ENCODE measurements at places on chromosomes 5 and 9.

- no peak for DNase-seq
Observed at GRCh38 chr5:9653811-9654210, 23.7 kb upstream of the TAS2R1 start.

DNA sequence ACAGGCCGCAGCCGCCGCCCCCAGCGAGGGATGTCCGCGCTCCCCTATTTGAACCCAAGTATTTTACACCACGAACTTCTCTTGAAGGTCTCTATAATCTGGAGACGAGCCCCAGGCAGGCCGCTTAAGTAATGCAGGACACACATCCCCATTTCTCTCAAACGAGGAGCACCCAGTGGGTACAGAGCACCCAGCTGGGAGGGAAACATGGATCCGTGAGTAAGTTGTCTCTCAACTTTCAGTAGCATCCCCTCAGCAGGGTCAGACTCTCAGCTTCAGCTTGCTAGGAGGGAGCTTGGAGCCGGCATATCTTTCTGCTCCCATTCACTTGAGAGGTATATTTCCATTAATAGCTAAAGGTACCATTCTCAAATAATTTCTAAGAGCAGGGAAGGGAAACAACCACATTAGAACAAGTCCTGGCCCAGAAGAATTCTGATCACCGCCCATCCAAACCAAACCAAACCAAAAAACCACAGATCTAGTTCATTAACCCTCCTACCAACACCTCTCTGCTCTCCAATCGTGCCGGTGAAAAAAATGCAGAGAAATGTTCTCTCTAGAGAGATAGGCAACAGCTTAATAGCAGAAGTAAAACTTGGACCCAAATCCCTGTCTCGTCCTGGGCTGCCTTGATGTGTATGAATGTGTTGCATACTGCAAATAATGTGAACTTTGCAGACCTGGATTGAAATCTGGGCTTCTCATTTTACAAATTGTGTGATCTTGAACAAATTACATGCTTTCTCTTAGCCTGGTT, 910 bp downstream of the TDRD7 start:
- DNase-seq = peak; percentile 51

DNA sequence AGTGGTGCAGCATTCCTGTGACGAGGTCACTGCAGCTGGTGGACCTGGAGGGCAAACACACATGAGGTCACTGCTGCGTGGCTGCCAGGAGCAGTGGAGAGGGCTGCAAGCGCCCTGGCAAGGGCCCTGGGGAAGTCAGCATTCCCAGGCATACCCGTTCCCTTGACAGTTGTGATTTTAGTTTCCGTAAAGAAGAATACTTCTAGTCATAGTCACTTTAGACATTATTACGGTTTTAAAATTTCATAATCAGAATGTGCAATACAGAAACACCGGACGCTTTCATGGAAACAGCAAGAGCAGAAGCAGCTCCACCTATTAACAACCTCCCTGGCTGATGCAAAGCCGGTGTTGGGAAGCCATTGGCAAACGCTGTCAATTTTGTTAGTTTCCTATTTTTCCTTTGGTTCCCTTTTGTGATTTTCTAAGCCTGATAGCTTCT, 129.8 kb downstream of the GADD45G start:
- DNase-seq = no peak

- peak; percentile 81 for DNase-seq
Observed at GRCh38 chr9:133406480-133407307, 11.1 kb downstream of the REXO4 start.

GRCh38 chr5:58759745-58760144, 176.9 kb downstream of the RAB3C start:
- no peak for DNase-seq

DNA sequence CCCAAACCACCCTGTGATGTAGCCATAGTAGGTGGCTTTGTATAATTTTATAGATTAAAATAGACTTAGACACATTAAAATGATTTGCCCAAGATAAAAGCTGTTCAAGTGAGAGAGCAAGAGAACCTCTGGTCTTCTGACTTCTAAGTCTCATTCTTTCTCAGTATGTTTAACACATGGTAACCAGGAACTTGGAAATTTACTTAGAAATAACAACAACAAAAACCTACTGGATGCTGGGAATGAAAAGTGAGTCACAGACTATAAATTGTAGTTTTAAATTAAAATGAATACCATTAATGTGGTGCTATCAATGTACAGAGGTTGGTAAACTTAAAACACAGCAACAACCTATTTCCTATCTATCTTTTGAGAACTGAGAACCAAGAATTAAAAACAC, 30.4 kb downstream of the HMGCR start:
- DNase-seq = no peak

- no peak for DNase-seq
Observed at GRCh38 chr5:144876990-144877389, 706.3 kb downstream of the KCTD16 start.

GRCh38 chr5:100852988-100853449, 50.1 kb downstream of the ST8SIA4 start:
- no peak for DNase-seq

DNA sequence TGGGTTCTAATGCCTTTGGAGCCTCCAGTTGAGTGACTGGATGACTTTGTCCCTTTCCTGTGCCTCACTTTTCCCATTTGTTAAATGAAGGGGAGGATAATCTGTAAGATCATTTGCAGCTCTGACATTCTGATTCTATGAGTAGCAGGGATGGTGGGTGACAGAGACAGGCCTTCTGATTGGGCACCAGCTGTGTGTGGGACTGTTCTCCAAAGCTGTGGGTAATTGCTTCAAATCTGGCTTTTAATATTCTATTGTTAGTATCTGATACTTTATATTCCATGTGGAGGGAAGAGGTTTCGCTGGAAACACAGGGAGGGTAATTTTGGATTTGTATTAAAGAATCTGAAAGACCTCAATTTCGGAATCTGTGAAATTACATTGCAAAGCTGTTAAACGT, 102.7 kb downstream of the FBXO38 start:
- no peak for DNase-seq

GRCh38 chr5:40271476-40271875, 408.2 kb upstream of the PTGER4 start:
- no peak for DNase-seq

DNA sequence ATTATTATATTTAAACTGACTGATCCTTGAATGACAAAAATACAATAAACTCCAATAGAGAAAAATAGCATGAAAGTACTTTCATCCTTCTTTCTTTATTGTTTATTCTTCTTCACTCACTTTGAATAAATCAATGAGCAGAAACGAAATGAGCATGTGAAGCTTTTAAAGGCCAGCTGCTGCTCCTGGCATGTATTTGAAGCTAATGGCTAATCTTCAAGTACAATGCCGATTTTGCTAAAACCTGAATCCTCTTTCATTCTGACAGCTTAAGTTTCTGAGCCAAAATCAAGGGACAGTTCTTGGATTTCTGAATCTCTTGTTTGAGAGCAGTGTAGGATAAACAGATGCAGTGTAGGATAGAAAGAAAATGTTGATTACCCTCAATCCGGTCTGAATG, 237.3 kb downstream of the CDH10 start:
- DNase-seq = no peak

GRCh38 chr9:107989099-107989498, 499.5 kb upstream of the KLF4 start:
- no peak for DNase-seq

DNA sequence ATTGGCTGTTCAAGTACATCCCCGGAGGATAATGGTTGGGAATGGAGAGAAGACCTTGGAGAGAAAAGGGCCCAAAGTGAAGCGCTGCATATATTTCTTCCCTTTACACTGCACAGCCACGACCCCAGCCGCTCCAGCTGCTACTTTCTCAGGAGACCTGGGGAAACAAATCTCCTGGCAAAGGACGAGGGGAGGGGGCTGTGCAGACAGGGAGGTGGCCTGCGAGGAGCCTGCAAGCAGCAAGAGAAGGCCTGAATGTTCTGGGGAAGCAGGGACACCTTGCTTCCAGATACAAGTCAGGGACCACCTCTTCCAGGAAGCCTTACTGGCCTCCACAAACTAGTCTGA, 739 bp upstream of the PDLIM4 start:
- DNase-seq = no peak

- DNase-seq = no peak
Observed at GRCh38 chr5:180178531-180179441, 30.2 kb downstream of the RASGEF1C start.

DNA sequence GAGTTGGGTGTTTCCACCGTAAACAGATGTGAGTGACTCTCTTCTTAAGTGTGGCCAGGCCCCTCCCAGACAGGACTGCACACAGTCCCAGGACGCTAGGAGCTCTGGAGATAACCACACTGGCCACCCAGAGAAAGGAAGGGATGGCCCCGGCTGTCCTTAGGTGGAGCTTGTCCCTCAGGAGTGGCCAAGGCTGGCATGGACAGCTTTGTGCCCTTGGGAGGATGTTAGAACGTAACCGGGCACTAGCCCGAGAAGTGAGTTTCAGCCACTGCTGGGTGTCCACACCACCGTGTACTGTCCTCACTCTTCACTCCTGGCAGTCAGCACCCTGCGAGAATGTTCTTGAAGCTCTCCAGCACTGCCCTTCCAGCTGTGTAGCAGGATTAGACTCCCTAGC, 35.8 kb upstream of the FCN2 start:
- DNase-seq = no peak

DNA sequence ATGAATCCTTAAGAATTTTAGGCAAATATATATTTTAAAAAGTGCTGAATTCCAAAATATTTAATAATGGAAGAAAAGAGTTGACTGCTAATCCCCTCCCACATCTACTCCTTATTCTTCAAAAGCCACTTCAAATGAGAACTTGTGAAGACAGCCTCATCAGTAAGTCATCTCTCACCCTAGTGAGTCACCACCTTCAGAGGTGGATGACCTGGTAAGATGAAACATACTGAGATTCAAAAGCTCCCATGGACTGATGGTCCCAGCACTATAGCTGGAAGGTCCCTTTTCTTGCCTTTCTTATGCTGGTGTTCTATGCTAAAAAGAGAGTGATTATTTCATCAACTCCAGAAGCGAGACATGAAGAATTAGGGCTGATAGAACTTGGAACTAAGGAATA, 37.8 kb upstream of the SPDL1 start:
- DNase-seq = no peak

DNA sequence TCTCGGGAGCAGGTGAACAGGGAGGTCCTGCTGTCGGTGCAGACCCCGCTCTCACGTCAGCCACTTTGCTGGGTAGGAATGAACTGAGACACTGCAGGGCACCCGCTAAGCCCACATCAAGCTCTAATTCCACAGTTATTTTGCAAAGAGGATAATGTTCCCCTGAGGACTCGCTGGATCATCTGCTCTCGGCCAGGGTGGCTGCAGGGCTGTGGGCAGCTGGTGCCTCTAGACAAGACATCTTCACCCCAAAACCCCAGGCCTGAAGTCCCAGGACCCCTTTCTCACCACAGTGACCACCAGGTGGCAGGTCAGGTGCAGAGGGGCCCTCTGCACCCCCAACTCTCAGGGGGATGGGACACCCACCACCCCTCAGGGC, 135.1 kb upstream of the PPP1R26 start:
- DNase-seq = no peak

DNA sequence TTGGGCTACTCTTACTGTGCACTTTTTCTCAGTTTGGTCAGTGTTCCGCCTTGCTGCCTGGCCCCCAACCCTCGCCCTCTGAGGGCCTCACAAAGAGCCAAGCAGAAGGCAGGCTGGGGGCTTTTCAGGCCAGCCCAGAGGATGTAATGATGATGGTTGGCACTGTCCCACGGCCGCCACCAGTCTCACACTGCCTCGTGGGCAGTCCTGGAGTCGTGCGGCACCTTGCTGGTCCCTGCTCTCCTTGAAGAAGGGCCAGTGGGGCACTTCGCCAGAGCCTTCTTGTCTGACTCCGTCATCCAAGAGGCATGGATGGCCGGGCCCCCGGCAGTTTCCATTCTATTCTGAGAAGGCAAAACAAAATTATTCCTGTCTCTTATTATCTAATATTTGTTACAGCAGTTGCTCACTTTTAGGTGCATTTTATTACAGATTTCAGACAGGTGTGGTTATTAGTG, 21.0 kb downstream of the TENT4A start:
- no peak for DNase-seq

DNA sequence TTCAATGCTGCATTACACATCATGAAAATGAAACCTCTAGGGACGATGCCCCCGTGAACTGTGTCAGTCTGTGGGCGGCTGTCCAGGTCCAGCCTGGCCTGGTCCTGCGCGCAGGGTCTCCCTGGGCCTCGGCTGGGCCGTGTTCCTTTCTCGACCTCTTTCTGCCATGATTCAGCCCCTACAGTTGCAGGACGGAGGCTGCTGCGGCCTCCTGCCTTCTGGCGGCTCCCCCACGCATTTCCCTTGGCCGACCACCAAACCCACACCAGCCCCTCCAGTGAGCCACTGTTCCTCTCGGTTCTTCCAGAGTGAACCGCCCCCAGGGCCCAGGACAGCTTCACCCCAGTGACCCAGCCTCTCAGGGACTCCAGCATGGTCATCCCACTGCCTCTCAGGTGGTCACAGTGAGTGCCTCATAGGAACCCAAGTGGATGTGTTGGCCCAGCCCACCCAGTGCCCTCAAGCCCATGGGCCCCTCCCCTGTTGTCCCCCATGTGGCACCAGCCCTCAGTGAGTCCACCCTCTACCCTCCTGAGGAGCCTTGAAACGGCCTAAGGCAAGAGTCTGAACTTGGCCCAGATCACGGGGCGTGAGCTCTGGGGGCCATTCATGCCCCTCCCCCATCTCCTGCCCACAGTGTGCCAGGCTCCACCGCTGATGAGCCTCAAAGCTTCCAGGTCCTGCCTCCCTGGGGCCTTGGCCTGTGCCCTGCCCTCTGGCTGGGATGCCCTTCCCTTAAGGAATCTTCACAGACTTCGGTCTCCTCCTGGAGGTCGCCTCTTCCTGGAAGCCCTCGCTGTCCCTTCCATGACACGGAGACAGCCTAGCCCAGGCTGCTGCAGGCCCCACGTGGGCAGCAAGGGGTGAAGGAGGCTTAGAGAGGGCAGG, 10.0 kb upstream of the CLIC3 start:
- DNase-seq = no peak

- no peak for DNase-seq
Observed at GRCh38 chr5:162227075-162227474, 159.5 kb downstream of the GABRG2 start.

- DNase-seq = no peak
Observed at GRCh38 chr9:97059626-97060025, 20.7 kb upstream of the CTSV start.

GRCh38 chr9:93203718-93204469, 20.0 kb downstream of the WNK2 start:
- DNase-seq = no peak

DNA sequence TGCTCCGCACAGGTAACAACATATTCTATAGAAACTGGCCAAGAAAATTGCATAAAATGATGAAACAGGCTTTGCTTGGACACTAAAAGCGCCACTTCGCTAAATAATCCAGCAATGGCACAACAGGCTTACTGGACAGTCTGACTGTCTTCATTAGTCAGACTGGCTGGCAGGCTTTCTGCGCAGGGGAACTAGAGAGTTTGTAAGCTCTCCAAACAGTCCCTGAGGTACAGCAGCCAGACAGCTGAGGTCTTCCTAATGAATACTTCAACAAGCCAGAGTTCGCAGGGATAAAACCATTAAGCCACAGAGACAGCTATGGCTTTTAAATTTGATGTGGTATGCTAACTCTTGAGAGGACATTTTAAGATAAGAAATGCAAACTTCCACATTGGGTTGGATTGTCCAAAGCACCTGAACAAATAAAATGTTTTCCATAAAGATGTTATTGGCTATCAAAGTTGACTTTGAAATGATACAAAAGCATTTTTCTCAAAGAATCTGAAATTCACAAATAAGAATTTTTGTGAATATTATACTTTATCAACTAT, 20.7 kb downstream of the PLK2 start:
- DNase-seq = no peak

GRCh38 chr5:75510417-75510835, 1.0 kb downstream of the CERT1 start:
- no peak for DNase-seq

- DNase-seq = peak; percentile 5
Observed at GRCh38 chr5:115179030-115179393, 9.3 kb upstream of the TRIM36 start.

GRCh38 chr5:146206257-146206656, 2.9 kb downstream of the RBM27 start:
- DNase-seq = no peak

Data from NCI-H510A treated with DMSO at 0.1 percent for 48 hours (cell line).